Astrocyte of the spinal cord (primary cell): ENCODE measurements at places on chromosomes 1 and 21.
A peak's percentile ranks its signal among the peaks of the same experiment; 100 is the strongest.

- no peak for DNase-seq
Measured at GRCh38 chr1:47590523-47591225, 152.8 kb downstream of the FOXD2 start.

DNA sequence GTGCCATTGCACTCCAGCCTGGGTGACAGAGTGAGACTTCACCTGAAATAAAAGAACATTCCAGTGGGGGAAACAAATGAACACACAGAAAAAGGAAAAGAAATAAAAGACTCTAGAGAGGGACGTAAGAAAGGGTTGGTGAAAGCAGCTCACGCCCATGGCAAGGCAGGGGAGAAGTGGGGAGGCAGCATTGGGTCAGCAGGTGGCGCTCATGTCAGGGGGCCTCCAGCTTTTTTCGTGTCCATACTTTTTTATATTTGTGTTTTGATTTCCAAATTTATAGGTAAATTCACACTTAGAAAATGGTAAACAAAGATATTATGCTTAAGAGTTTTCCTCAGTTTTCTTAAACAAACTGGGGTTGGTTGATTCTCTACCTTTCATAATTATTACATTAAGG is 45.5 kb downstream of the VPS13D start:
- peak; percentile 29 for DNase-seq

- DNase-seq: no peak
Measured at GRCh38 chr1:163142152-163142551, 60.6 kb downstream of the RGS5 start.

- DNase-seq: no peak
Measured at GRCh38 chr1:1074631-1075147, 583 bp upstream of the RNF223 start.

- no peak for DNase-seq
Measured at GRCh38 chr1:69929308-69930057, 275.9 kb downstream of the LRRC40 start.

DNA sequence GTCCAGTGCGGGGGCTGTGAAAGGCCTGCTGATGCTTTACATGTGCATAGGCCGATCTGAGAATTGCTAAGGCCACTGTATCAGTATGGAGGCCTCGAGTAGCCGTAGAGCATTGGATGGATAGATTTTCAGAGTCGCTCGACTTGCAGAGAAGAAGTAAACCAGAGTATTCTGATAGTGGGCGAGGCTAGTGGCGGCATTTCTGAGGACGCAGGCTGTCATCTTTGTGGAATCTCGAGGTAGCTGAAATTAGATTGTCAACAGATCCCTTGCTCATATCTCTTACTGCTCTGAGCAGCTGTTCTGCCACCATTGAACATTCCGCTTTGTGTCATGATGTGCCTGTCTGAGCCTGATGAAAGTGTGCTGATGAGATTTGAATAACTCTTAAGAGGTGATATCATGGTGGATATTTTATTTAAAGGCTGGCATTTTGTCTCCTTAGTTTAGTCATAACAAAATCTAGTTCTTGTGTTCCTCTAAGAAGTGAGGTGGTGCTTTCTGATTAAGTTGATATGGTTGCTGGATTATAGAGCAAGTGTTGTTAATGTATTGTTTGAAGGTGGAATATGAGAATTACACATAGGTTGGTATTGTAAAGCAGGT is 1.5 kb downstream of the KIF1B start:
- no peak for DNase-seq

DNA sequence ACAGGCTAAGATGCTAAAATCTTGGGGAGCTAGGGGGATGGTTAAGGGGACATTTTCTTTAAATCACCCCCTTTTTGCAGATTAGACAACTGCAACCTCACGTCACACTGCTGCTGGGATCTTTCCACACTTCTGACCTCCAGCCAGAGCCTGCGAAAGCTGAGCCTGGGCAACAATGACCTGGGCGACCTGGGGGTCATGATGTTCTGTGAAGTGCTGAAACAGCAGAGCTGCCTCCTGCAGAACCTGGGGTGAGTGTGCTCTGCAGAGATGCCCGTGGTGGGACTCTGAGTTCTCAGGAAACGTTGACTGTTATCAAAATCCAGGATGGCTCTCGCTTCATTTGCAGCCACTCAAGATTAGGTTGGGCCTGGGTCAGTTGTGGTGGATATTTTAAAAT is 13.3 kb downstream of the OR2B11 start:
- no peak for DNase-seq

DNA sequence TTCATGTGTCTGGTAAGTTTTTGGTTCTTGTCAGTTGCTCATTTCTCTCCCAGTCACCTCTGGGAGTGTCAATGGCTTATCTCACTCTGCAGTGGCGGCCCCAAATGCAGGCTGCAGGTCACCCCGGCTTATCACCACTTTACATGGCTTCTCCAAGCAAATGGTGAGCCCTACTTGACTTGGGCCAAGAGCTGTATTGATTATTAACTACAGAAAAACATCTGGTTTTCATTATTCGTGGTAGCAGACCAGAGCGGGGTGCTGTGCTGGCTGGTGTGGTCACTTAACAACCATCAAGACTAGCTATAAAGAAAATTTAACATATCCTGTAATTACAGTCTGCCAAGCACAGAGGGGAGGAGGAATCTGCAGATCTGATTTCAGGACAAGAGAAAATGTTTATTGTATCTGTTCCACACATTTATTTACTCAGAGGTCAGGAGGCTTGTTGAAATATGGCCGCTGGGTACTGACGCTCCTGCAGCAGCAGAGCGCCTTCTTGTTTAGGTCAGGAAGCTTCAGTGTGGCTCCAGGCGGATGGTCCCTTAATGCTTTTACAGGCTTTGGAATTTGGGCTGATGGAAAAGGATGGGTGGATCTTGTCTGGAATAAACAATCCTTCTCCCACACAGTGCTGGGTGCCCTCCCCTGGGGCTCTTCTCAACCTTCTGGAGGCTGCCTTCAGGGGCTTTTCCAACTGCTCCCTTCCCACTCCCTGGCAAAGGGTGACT is 87.8 kb downstream of the HLX start:
- DNase-seq: no peak

DNA sequence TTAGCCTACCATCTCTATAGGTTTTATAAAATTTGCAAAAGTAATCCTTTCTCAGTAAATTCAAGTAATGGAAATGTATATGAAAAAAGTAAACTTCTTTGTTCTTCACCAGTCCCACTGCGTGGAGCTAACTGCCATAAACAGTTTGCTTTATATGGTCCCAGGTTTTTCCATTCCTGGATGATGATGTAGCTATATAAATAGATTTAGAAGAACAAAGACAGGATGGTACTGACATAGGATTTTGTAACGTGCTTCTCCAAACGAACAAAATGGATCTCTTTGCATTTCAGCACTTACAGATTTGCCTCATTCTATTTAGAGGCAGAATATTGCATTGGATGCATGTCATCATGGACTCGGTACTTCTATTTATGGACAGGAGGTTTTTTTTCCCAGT is 57.3 kb downstream of the SMYD2 start:
- DNase-seq: no peak

DNA sequence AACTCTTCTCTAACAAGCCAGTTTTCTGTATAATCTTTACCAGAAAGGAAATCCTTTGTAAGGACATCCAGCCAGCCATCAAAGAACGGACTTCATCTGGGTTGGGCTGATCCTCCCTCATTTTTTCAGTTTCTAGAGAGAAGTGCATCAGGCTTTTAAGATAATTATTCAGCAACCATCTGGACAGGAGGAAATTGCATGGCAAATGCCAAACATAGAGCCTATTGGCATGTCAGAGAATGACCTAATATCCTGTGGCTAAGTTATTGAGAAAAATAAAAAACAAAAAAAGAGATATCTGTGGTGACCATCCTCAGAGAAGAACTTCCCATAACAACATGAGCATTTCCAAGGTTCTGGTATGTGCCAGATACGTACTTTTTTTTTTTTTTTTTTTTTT is 74.9 kb upstream of the BEND5 start:
- no peak for DNase-seq

GRCh38 chr1:244779410-244779809 is 56.0 kb upstream of the COX20 start:
- DNase-seq: peak; percentile 20

DNA sequence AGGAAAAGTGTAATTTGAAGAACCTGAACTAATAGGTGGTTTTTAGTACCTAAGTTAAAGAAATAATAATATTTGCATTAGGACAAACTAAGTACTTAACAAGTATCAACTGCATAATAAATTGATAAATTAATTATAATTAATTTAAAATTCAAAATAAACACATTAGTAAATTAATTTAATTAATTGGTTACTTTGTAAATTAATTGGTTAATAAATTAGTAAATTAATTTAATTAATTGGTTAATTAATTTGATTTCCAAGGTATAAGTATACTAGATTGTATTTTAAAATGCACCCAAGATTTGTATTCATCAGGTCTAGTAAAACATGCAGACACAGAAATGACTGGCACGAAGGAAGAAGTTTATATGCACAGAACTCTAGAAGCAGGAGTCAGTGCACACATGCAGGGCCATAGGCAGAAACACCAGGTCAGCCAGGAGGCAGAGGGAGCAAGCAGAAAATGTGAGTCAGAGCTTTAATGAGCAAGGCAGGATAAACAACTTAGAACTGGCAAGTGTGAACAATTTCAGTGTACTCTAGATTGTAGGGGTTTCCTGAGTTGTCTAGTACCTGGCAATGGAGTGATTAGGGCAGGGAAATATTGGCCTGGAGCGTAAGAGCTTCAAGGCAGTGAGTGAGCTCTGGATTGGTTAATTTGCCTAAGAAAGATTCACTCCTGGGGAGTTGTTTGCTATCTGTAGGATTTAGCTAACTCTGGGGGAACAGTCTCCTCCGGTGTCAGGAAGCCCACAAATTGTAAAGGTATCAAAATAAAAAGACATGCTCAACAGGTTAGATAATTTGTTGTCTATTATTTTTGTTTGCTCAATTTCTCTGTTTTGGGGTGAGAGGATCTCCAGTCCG is 665.7 kb downstream of the MRPL39 start:
- peak; percentile 46 for DNase-seq

- DNase-seq: no peak
Measured at GRCh38 chr1:24895511-24895910, 34.6 kb downstream of the RUNX3 start.

- DNase-seq: no peak
Measured at GRCh38 chr1:5616366-5617178, 375.7 kb downstream of the NPHP4 start.

DNA sequence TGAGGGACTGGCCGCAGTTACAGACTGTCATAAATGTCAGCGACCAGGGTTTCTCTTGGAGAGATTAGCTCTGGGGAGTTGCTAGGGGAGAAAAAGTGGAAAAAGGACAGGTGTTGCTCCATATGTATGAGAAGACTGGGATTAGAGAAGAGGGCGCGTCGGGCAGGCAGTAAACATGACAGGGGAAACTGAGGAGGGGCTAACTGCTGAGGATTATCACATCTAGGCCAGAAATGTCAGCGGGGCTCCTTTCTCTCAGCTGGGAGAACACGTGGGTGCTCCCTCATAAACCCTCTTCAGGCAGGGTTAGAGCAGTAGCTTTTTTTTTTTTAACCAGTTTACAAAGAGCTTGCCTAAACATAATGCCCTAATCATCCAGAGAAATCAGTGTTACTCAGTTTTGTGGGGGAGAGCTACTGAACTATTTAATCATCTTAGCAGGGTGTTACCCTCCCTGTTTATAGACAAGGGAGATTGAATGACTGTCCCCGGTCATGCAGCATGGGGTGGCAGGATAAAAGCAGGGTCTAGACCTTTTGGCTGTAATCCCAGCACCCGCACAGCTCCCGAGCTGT is 35.2 kb downstream of the ELAPOR1 start:
- no peak for DNase-seq

DNA sequence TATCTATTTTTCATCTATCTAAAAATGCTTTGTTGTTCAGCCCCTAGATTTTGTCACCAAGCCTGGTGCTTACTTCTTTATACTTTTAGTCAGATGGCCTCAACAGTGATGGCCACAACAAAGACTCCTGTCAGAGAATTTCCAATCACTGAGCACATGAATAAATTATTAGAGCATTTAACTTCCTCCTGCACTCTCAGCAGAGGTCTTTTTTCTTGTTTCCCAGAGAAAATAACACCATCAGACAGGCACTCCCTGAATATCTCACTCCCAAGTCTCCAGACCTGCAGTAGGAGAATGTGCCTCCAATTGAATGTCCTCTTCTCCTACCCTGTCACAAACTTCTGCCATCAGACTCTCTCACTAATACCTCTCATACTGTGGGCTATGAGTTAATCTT is 616.0 kb upstream of the NR5A2 start:
- DNase-seq: no peak

DNA sequence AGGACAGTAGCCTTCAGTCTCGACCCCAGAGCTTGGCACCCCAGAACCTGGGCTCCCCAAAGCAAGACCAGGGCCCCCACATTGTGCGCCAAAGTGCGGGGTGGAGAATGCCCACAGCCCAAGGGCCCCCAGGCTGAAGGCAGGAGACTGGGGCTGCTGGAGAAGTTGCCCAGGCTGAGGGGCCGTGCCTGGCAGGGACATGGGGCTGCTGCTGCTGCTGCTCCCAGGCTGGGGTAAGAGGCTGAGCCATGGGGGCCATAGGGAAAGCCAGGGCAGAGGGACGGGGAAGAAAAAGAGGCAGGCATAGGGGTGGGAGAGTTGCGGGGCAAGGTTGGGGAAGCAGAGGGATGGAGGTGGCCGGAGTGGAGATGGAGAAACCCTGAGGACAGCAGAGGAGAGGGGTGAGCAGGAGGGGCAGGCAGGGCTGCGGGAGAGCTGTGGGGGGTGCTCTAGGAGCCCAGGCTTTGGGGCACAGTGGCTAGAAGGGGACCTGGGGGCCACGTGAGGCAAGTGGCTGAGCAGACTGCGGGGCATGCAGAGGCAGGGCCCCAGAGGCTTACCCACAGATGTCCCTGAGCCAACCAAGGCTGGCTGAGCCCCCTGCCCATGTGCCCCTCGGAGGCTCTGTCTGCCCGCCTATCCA is 18.9 kb downstream of the SLC27A3 start:
- DNase-seq: no peak

DNA sequence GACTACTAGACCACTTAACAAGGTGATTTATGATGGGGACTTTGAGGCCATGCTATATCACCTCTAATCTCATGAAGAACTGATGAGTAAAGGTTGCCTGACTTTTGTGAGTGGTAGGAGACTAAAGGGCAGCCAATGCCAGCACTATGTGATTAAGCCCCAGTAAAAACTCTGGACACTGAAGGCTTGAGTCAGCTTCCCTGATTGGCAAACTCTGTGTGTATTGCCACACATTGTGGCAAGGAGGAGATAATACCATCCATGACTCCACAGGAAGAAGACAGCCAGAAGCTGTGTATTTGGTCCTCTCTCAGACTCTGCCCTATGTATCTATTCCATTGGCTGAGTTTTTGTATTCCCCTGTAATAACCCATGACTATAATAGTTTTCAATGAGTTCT is 413.3 kb upstream of the ZRANB2 start:
- no peak for DNase-seq

- no peak for DNase-seq
Measured at GRCh38 chr21:18142655-18143054, 102.0 kb upstream of the CHODL start.

GRCh38 chr1:29258189-29258975 is 22.1 kb downstream of the PTPRU start:
- DNase-seq: no peak

DNA sequence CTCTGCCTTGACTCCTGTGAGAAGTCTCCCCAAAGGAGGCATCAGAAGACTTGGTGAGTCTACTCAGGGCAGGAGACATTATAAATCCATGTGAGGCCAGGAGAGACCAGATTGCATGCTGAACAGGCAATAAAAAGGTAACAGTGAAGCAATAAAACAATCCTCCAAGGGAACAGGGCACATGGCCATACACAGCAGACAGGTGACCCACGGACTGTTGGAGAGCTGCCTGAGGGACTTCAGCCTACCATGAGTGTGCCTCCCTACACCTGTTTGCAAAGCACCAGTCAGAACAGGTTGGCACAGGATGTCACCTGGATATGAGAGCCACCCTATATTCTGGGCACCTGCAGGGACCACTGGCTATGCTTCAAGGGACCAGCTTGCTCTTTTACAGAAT is 67.6 kb downstream of the MAB21L3 start:
- no peak for DNase-seq
